ENCODE measurements at places on chromosomes 1 and 21.

GRCh38 chr21:32368386-32368785 lies 24.4 kb downstream of the URB1 start:
- DNase-seq = no peak

DNA sequence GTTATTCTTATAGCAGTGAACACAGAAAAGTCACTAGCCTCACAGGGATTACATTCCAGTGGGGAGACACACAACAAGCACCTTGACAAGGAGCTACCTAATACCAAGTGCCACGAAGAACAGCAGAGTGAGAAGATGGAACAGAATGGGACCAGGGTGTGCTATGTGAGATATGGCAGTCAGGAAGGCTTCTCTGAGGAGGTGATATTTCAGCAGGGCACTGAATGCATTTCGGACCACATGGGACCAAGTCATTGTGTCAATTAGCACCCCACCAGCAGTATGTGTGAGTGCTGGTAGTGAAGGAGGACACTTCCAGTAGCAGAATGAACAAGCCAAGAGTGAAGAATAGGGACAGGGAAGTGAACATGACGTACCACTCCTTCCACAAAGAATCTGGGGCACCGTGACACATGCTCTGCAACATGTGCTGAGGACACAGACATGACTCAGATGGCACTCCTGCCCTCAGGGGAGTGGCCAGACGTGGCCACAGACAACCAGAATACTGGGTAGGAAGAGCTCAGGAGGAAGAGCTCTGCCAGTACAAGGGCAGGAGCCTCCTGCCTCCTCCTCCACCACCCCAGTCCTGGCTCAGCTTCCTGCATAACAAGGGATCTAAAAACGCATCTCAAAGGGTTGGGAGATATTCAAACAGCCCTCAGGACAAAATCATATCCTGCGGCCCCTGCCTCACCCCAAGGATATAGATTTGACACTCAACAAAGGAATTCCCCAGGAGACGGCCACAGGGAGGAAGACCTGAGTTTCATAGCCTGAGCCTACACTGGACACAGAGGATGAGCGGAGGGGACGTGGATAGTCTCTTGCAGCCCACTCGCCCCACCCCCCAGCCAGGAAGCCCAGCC lies 102.5 kb downstream of the TRABD2B start:
- DNase-seq = no peak

DNA sequence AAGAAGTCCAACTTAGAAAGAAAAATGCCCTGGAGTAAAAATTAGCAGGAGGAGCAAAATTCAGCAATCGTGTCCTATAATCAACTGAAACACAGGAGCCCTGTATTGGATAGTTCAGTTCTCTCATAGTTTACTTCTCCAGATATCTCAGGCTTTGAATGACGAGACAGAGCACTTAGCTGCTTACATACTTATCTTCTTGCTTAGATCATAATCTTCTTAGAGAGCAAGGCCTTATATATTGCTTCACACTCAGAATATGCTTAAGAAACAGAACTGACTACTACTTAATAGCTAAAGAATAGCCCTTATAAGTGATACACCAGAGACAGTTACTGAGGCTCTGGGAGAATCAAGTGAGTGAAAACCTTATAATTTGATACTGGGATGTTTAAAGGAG lies 38.9 kb downstream of the TOR3A start:
- no peak for DNase-seq

DNA sequence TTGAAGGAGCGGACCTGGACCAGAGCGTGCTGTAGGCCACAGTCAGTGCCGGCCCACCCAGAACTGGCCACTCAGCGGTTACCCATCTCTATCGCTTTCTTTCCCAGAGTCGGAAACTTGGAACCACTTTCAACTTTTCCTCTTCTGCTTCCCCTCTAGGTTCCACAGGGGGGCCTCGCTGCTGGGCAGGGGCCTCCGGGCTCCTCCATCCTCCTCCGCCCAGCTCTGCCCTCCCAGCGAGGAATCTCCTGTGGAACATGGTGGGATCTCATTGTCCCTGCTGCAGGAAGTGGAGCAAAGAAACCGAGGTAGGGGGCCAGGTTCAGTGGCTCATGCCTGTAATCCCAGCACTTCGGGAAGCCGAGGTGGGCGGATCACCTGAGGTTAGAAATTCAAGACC lies 139.2 kb downstream of the ETS2 start:
- no peak for DNase-seq

DNA sequence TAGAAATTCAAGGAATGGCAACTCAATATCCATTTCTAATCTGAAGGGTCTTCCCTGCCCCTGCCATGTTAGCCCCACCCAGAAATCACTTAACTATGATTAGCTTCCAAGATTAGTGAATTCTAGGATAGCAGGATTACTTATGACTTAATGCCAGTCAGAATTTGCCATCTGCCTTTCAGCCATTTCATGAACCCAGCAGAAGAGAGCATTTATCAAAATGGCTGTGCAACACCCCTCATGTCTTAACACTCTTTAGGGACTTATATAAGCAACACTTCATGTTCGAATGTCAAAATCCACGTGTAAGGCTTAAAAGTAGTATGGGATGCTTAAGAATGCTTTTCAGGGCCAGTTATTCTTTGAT lies 288.5 kb downstream of the NFIA start:
- no peak for DNase-seq

DNA sequence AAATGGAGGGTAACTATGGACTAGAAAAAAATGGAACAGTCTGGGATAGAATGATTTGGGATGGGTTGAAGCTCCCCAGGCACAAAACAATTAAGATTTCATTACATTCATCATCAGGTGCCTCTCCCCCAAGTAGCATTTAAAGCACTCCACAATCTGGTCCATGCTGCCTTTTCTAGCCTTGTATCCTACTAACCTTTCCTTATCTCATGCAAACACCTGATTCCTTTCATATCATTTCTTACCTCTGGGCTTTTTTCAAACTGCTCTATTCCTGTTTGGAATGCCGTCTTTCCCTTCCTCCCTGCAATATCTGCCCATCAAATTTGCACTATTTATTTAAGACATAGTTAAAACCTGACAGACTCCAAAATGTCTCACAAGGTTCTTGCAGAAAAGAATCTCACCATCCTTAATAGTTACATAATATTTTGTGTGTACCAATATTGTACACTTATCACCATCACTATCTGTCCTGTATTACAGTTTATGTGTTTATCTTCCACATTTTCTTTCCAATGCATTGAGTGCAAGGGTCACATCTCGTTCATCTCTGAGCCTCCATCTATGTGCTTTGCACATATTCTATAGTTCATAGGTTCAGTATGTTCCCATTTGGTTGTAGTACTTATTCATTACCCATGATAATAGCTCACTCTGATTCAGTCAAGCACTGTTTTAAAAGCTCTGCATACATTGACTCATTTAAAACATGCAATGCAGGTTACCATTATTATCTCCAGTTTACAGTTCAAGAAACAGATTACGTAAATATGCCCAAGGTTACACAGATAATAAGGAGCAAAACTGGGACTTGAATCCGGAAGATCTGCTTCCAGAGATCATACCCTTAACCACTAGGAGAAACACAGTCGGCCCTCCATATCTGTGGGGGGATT lies 16.1 kb upstream of the SHCBP1L start:
- DNase-seq = no peak

- DNase-seq = peak; percentile 17
These were observed 117.5 kb downstream of the TOMM20 start for GRCh38 chr1:235011064-235011598.

- no peak for DNase-seq
These were observed 47.8 kb downstream of the GADD45A start for GRCh38 chr1:67732750-67733151.

DNA sequence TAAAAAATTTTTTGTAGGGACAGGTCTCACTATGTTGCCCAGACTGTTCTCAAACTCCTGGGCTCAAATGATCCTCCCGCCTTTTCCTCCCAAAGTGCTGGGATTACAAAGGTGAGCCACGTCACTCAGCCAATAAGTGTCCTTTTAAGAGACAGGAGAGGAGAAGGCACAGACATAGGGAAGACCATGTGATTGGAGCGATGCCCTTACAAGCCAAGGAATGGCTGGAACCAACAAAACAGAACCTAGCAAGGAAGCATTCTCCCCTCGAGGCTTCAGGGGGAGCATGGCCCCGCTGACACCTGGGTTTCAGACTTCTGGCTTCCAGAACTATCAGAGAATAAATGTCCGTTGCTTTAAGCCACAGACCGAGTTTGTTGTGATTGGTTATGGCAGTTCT lies 37.0 kb downstream of the NDUFS5 start:
- DNase-seq = no peak
